Transverse colon (tissue), 4 donors: ENCODE measurements at places on chromosomes 13 and 19. TPM values are rescaled to one million over a fixed set of nuclear protein-coding genes. Genes with fewer than 3 reads are reported as not detected.
A peak's percentile ranks its signal among the peaks of the same experiment; 100 is the strongest.

DNA sequence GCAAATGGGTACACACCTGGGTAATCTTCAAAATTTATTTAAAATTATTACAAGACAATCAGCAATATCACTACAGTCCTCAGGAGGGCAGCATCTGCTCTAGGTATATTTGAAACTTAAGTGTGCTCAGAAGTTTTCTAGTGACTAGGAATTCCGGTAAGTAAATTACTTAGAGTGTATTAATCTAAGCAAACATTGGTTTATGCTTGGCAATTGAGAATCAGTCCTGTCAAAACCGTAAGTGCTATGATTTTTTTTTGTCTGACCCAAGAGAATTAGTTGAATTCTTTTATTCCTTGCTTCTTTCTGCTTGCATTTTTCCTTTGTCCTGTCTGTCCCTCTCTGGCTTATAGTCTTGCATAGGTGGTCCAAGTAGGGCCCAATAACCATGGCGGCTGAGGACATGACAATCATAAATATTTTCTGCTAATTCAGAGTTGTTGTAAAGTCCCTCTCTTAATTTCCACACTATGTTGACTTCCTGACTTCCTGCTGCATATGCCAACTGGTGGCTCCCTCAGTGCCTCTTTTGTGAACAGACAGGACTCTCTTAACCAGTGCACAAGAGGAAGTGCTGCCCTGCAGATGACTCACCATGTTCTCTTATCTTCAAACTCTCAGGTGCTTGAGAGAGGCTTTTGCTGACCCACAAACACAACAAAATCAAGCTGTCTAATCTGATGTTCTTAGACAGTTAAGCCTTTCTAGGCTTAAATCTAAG lies 82.2 kb downstream of the SLAIN1 start:
- peak; percentile 11 for DNase-seq

ZNF665 gene
- not detected for total RNA-seq

DNA sequence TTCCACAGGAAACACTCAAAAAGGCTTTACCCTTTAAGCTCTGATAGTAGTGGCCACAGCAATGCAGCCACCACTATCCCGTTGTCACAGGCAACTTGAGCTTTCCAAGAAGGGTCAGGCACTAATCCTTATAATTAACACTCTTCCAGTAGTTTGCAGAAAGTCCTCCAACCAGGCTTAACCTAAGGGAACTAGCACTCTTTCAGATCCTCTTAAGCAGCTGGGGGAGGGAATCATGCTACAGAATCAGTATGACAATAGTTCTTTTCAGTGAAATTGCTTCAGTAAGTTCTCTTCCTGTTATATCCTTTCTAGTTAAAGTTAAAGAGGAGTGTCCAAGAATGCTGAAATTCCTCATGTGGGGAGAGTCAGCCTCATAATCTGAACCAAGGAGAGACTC lies 82.2 kb downstream of the TNFSF11 start:
- no peak for DNase-seq

GRCh38 chr13:98173431-98174152 lies 3.5 kb downstream of the RNF113B start:
- peak; percentile 15 for DNase-seq

TNNT1 gene
- total RNA-seq: 4.1 TPM

JSRP1 gene
- total RNA-seq: not detected

NLRP9 gene
- total RNA-seq: not detected

CNFN gene
- not detected for total RNA-seq

- no peak for DNase-seq
Measured at GRCh38 chr13:45826731-45827130, 24.8 kb downstream of the SIAH3 start.

DNA sequence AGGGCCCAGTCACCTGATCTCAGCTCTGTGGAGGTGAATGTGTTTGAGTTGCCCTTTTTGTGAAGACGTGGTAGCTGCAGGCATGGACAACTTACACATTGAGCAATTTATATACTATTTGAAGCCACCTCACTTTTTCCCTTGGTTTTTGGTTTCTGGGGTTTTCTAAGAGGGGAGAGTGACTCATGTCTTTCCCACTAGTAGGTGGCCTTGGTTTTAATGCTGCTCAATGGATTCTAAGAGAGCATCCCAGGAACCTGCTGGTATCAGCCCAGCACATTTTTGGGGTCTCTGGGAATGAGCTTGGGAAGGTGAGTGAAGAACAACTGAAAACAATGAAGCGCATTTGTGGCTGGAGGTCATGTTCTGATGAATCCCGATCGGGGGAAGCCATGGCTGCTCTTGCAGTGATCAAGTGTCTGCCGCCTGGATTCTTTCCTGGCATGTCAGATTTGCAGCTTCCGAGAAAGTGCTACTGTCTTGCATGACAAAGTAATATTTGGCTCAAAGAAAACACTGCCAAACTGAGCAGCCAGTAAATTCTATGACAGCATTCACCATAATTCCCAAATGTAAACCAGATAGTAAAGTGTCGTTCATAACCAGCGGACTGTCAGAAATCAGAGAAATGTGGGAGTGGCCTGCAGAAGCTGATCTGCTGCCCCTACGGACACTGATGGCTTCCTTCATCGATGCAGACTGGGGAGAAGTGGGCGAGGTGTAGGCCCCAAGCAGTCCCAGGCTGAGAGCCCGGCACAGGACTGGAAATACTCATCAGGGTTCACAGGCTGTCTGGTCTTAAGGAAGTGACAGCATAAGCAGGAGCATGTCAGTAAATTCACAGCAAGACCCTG lies 98.7 kb downstream of the COL4A2 start:
- DNase-seq: no peak

GRCh38 chr19:15640294-15640903 lies at the start of gene CYP4F3:
CYP4F3 (plus strand) TSS chr19:15640897; CDS start chr19:15641416, 519 bp downstream.
- peak; percentile 96 for DNase-seq

DNA sequence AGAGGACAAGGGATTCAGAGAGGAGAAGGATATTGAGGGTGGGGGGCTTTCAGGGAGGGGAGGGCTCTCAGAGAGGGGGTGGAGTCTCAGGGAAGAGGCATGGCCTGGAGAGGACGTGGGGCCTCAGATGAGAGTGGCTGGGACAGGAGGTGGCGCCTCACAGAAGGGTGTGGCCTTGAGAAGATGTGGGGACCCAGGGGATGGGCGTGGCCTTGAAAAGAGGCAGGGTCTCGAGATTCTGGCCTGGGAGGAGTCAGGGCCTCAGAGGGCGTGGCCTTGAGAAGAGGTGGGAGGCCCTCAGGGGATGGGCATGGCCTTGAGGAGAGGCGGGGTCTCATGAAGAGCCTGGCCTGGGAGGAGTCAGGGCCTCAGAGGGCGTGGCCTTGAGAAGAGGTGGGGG lies 23.7 kb upstream of the TNFSF14 start:
- DNase-seq: no peak

SHC2 gene
- 11.4 TPM for total RNA-seq

- DNase-seq: no peak
Measured at GRCh38 chr13:93496985-93497673, 270.5 kb downstream of the GPC6 start.

DNA sequence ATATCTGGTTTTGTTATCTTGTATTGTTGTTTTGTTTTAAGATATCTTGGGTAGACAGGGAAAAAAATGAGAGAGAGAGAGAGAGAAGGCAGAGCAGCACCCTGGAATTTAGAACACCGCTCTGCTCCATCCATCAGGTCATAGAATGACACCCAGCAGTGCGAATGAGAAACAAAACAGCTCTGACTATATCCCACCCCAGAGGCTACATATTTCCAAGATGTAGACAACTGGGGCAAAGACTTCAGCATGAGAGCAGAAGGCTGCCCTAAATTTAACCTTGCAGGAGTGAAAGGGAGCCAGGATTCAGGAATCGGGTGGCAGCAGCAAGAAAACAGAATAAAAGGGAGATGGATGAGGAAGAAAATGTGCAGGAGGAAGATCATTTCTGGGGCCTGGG lies 46.5 kb downstream of the TNFSF13B start:
- no peak for DNase-seq

WASF3 gene
- total RNA-seq: 3.5 TPM

DNA sequence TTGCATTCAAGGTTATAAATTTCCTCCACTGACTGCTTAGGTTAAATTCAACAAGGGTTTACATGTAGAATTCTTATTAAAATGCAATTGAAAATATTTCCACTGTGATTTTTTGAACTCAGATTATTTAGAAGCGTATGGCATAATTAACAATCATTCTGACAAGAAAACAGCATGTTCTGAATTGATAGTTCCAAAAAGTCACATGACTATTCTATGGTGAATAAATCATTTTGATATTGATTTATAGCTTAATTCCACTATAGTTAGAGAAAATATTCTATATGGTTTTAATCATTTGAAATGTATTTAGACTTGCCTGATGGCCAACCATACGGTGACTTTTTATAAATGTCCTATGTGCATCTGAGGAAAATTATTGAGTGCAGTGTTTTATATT lies 3.0 kb downstream of the ZNF577 start:
- no peak for DNase-seq

TUBB4A gene
- total RNA-seq: 0.60 TPM

- no peak for DNase-seq
Measured at GRCh38 chr19:19067276-19068072, 3.7 kb downstream of the SLC25A42 start.

DNA sequence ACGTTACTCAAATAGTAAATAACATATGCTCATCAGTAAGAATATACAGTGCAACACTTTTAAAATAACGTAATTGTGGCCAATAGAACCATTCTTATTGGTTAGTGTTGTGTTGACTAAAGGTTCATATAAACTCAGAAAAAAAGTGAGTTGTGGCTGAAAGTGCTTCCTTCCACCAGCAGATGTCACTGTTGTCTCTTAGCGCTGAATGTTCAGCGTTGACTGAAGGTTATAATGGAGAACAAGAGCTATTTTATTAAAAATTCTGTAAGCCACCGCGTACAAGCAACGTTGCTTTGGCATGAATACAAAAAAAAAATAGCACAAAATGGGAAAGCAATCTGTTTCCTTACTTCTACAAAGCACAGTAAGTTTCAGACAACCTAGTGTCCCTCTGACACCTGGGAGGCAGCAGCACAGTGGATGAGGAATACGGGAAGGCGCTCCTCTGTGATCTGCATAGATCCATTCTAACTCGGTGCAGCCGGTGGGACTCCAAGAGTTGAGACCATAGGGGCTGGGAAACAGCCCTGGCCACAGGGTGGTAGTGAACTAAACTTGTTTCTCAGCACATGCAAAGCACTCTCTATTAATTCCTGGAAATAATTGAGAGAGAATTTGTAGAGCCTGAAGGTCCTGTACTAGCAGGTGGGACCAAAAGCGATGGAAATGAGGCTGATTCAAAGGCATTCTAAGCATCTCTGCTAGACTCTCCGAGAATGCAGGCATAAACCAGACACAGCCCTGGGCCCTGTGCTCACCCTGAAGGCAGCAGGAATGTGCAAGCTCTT lies 23.9 kb upstream of the OXGR1 start:
- DNase-seq: peak; percentile 14

GRCh38 chr19:30682999-30683536 lies 310.9 kb downstream of the ZNF536 start:
- peak; percentile 66 for DNase-seq

GRCh38 chr19:28961772-28962500 lies 251.0 kb downstream of the UQCRFS1 start:
- DNase-seq: no peak

- no peak for DNase-seq
Measured at GRCh38 chr13:41697578-41697977, 240.2 kb downstream of the RGCC start.

DNA sequence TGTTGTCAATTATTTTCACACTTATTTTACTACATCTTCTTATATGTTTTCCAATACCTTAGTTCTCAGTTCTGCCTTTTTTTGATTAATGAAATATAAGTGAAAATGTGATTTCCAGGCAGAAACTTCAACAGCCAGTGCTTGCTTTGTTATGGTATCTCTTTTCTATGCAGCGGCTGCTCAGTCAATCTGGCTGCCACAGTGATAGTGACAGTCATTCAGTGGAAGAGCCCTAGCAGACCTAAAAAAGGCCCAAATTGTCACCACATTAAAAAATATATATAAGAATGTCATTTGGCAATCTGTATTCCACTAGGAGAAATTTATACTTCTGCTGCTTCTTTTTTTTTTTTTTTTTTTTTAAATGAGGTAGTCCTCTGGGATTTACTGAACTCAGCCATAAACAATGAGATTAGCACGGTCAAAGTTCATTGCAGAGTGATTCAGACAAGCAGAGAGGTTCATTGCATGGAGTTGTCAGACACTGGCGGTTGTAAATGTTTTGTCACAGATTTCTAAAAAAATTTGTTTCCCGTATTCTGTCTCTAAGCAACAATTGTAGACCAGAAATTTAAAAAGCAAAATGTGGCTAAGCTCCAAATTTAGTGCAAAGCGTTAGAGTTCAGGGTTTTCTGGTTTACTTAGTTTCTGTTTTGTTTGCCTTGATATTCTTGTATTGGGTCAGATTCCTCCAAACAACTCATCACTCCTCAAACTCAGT lies 94.7 kb upstream of the PRR20A start:
- no peak for DNase-seq

GRCh38 chr13:71252184-71252704 lies 614.8 kb downstream of the DACH1 start:
- DNase-seq: no peak

- no peak for DNase-seq
Measured at GRCh38 chr19:2867025-2867991, at the start of gene ZNF556. ZNF556 (plus strand) TSS chr19:2867335; CDS start chr19:2867422, 87 bp downstream.

- DNase-seq: no peak
Measured at GRCh38 chr19:51368366-51369282, at the start of gene CLDND2. CLDND2 (minus strand) TSS chr19:51369003; CDS start chr19:51368577, 426 bp downstream.

GRCh38 chr13:52061587-52061986 lies 37.1 kb downstream of the UTP14C start:
- DNase-seq: no peak

- no peak for DNase-seq
Measured at GRCh38 chr13:23615395-23616081, 45.3 kb downstream of the TNFRSF19 start.

- no peak for DNase-seq
Measured at GRCh38 chr13:73365681-73366080, 306.9 kb downstream of the KLF5 start.

GRCh38 chr13:77952276-77952675 lies 33.6 kb upstream of the EDNRB start:
- DNase-seq: no peak

- no peak for DNase-seq
Measured at GRCh38 chr13:33236021-33236420, 49.5 kb downstream of the STARD13 start.

GRCh38 chr19:46221981-46222610 lies 7.4 kb upstream of the IGFL1 start:
- no peak for DNase-seq
